Renal pelvis (tissue), 12 donors: ENCODE measurements at places on chromosomes 4 and X. TPM values are rescaled to one million over a fixed set of nuclear protein-coding genes. Genes with fewer than 3 reads are reported as not detected.

- DNase-seq, result no peak
Observed at GRCh38 chrX:69000877-69001276, 164.4 kb downstream of the PJA1 start.

DNA sequence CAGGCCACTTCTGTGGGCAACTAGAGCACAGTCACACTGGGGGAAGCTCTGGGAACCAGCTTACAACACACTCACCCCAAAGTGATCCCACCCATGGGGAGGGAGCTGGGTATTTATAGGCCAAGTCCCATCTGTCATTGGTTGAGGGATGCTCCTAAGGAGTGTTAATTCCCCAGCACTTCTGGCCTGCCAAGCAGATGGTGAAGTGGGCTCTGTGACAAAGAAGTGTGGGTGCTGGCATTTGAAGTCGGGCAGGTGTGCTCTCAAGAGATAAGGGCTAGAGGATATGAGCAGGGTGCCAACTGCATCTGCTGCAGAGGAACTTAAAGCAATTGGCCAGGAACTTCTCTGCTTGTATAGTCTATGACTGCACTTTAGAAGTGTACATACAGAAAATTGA, 30.9 kb downstream of the PTCHD1 start:
- DNase-seq, result no peak

FGFRL1 gene
- polyA plus RNA-seq, result 42.6 TPM

FGFBP1 gene
- 0.21 TPM for polyA plus RNA-seq

DNA sequence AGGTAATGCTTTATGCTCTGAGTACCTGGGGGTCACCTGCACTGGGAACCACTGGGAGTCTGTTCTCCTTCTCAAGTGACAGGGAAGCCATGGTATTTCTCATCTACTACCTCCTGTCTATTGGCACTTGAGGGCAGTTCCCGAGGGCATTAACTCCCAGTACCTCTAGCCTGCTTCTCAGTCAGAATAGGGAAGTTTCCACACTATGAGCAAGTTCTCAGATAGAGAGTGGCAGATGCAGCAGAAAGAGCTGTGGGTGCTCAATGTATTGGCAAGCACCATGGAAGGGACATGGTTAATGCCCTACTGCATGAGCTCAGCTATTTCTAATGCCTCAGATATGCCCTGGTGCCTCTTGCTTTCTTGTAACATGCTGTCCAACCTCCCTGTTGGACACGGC, 74.1 kb downstream of the ANOS1 start:
- no peak for DNase-seq

- no peak for DNase-seq
Observed at GRCh38 chr4:119589165-119589564, 39.4 kb downstream of the PDE5A start.

DNA sequence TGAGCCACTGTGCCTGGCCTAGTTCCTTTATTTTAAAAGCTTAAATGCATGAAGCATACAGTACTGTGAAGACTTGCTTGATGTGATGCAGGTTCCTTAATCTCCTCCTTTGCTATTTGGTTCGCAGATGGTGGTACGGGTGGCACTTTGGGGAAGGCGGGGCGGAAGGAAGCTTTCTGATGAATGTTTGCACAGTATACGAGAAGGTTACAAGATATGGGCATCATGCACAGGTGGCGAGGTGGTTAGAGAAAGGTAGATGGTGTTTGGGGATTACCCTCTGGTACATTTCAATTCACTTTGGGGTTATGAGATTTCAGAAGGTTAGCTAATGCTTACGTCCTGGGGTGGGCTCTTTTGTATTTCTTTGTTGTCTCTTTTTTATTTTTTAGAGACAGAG, 17.2 kb downstream of the RHOH start:
- DNase-seq, result no peak

LETM1 gene
- 22.4 TPM for polyA plus RNA-seq

DNA sequence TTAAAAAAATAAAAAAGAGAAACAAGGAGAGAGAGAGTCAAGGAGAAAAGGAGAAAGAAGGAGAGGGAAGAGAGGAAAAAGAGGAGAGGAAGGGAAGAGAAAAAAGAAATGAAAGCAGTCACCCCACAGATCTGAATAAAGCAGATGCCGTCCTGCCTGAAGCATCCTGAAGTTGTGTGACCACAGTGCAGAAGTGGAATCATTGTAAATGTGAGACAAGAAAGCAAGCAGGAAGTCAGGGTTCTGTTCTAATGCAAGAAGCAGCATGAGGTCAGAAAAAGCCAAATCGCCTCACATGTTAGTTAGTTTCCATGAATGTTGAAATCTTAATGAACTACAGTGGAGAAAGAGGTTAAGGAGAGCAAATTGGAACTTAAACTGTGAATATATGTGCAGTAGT, 692.5 kb downstream of the CENPC start:
- no peak for DNase-seq

DNA sequence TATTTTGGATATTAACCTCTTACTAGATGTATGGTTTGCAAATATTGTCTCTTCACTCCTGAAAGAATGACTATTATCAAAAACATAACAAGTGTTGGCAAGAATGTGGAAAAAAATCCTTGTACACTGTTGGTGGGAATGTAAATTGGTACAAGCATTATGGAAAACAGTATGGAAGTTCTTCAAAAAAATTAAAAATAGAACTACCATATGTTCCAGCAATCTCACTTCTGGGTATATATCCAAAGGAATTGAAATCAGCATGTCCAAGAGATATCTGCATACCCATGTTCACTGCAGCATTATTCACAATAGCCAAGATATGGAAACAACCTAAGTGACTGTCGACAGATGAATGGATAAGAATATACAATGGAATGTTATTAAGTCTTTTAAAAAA, 61.6 kb upstream of the KIT start:
- no peak for DNase-seq

DNA sequence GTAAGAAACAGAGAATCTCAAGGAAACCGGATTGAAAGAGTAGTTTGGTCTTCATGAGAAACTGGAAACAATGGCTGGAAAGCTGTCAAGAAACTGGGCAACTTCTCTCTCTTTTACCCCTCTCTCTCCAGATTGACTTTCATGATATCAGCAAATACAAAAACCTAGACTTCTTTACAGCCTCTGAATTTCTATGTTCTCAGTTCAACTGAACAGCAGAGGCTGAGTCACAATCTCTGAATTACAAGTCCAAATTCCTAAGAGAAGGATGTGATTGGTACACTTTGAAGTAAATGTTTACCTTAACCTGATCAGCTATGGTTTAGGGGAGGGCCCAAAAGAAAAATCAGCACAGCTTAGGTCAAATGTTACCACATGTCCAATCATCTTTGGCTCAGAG, 974.9 kb downstream of the RPA4 start:
- DNase-seq, result no peak

GRCh38 chrX:1390621-1391369, 1.1 kb downstream of the SLC25A6 start:
- no peak for DNase-seq

DNA sequence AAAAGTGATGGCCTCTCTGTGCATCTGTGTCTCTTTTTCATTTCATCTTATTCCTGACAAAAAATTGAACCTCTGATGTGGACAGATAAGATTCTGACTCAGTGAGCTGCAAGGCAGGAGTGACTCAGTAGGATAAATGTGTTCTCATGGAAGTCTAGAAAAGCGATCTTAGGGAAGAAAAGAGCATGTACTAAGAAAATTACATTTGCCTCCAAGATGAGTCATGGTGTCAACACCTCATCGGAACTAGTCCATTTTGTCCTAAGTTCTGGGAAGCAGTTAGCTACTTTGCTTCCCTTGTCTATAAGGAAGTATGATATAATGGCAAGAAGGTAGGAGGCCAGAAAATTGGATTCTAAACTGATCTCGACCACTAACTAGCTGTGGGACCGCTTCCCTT, 83.5 kb upstream of the AFF2 start:
- no peak for DNase-seq

DNA sequence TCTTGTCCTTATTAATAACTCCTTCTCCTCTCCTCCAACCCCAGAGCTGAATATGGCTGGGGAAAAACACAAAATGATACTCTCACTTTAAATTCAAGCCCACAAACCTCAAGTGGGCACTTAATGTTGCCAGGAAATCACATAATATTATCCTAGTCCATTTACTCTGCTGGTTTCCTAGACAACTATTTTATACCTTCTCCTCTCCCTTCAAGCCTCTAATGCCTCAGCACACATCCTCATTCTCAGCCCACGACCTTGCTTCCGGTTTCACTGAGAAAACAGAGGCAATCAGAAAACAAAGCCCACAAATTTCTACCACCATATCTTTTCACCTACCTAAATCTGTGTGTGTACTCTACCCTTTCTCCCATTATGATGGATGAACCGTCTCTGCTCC, 12.1 kb upstream of the CLCN5 start:
- no peak for DNase-seq

DNA sequence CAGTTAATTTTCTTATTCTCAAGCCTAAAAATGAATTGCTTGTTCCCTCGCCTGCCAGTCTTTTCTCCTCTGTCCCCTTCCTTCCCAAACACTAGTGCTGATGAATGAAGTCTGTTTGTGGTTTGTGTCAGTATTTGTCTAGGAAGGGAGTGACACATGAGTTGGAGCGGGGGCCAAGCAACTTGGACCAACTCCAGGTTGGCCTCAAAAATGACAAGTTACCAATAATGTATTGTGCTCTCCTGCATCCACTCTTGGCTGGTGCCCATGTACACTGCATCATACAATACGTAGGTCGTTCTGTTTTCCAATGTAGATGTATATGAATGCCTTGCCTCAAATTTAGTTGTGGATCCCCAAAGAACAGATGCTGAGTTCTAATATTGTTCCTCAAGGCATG, 223.0 kb upstream of the GPC4 start:
- no peak for DNase-seq

RBPJ gene
- 76.4 TPM for polyA plus RNA-seq

STOX2 gene
- polyA plus RNA-seq, result 13.2 TPM

CYP2U1 gene
- 4.7 TPM for polyA plus RNA-seq

GRCh38 chrX:30881797-30882196, 7.3 kb downstream of the TAB3 start:
- DNase-seq, result no peak

RHOXF2 gene
- not detected for polyA plus RNA-seq

- no peak for DNase-seq
Observed at GRCh38 chr4:16686195-16686594, 212.2 kb downstream of the LDB2 start.

KCNIP4 gene
- polyA plus RNA-seq, result 12.2 TPM

RAP1GDS1 gene
- 29.7 TPM for polyA plus RNA-seq

KLF8 gene
- 5.7 TPM for polyA plus RNA-seq

UCP1 gene
- 0.17 TPM for polyA plus RNA-seq

DNA sequence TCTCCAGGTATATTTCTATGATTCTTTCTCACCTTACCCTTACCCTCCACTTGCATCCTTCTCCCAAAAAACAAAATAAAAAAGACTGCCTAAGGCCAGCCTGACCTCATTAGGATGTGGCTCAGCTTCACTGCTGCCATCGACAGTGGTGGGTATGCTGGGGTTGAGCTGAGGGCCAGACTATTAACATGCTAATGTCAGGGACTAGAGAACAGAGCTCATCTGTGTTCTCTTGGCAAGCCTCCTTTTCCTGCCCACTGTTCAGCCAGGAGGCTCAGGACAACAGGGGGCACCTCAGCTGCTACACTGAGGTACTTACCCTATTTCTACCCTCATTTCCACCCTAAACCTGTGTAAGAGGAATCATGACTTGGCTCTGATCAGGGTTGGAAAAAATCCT, 59.3 kb downstream of the MSN start:
- DNase-seq, result no peak

SOWAHD gene
- 0.86 TPM for polyA plus RNA-seq

DNA sequence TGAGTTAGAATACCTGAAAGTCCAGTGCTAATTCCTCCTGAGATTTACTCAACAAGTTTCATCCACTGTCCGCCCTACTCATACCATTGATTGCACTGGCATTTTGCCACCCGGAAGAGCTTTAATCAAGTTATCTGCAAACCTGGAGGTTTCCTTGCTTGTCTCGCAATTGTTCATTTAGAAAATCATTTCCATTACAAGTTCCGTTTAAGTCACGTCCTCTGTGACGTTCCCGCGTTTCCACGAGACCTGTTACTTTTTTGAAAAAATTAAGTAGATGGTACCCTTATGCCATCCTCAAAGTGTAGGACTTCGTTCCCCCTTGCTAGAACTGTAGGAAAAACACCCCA, 761 bp upstream of the FRYL start:
- no peak for DNase-seq

DNA sequence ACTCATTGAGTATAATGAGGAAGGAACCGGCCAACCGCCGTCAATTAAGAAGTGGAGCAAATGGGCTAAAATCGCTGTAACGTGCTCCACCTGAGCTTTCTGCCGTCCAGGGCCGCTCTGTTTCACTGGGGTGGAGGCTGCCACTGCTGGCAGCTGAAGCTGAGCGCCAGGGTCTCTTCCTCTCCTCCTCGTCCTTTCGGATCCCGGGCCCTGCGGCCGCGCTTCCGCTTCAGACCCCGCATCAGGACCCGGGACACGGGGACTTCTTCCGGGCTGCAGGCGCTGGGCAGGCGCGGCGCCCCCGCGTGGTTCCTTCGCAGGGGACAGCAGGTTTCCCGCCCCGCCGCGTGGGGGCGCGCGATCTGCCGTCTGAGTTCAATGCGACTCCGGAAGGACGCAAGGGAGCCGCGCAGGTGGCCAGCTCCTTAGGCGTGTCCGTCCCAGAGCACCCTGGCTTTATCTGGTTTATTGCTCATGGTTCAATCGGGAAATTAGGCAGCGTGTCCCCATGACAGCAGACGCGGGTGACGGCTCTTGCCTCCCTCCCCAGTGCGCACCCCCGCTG, 519.8 kb downstream of the TRIML1 start:
- DNase-seq, result no peak

DNA sequence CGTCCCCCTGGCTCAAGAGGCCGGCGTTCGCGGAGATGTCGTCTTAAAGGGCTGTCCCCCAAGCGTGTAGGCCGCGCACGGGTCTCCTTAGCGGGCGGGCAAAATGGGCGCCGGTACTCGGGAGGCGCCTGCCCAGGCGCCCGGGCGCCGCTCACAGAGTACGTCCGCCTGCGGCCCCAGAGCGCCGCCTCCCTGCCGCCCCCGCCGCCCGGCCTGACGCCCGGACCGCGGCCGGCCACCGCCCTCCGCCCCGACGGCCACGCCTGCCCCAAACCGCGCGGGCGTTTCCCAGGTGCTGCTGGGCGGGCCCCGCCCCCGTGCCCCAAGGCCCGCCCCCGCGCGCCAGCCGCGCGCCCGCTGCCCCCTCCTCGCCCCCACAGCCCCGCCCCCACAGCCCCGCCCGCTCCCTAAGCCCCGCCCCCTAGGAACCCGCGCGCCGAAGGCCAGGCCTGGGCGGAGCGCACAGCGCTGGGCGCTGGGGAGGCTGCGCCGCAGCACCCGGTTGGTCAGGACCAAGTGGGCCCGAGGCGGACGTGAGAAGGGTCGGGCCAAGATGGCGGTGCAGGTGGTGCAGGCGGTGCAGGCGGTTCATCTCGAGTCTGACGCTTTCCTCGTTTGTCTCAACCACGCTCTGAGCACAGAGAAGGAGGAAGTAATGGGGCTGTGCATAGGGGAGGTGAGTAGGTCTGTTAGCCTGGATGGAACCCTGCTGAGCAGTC, at the start of the genes BRCC3, CMC4 and MTCP1:
BRCC3 (plus strand) TSS at position 534 of the 719 bp plus-strand sequence; CDS start at position 554, 20 bp downstream.
CMC4 (minus strand) TSS at position 162 of the 719 bp plus-strand sequence. CDS start 7,113 bp downstream, outside the sequence.
MTCP1 (minus strand) TSS at position 162 of the 719 bp plus-strand sequence. CDS start 5,126 bp downstream, outside the sequence.
- DNase-seq, result peak; percentile 62

- DNase-seq, result no peak
Observed at GRCh38 chrX:48196745-48197201, at the start of gene SSX5. SSX5 (minus strand) TSS chrX:48196795; CDS start chrX:48195358, 1,437 bp downstream.

- DNase-seq, result no peak
Observed at GRCh38 chr4:16826406-16826910, 72.0 kb downstream of the LDB2 start.

GRCh38 chr4:81038636-81039350, 8.3 kb downstream of the BMP3 start:
- DNase-seq, result no peak
